ENCODE measurements at places on chromosomes 13 and 19. TPM values are rescaled to one million over a fixed set of nuclear protein-coding genes. Genes with fewer than 3 reads are reported as not detected.

GRCh38 chr19:3983936-3984583 lies 1.2 kb downstream of the EEF2 start:
- peak; percentile 39 for DNase-seq

RAB20 gene
- total RNA-seq = 3.5 TPM

DNA sequence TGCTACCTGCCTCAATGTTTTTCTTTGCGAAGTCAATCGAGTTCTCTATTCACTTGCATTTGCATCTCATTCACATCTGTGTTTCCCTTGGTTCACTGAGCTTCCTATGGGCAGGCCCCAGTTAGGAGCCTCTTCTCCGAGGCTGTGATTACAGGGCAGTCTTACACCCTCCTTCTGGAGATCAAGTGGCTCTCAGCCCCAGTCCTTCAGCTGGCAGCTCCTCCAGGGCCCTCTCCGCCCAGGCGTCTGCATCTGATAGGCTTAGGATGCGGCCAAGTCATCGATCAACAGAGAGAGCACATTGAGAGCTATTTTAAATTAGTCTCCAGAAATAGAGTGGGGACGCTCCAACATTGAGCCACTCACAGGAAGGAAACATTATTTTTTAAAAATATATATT lies 44.2 kb downstream of the MBNL2 start:
- no peak for DNase-seq

- peak; percentile 76 for DNase-seq
Measured at GRCh38 chr13:90717451-90717936, 630.0 kb upstream of the MIR17HG start.

- DNase-seq = no peak
Measured at GRCh38 chr19:28217022-28217421, 995.9 kb downstream of the UQCRFS1 start.

GRCh38 chr13:31046711-31047279 lies 114.3 kb downstream of the TEX26 start:
- DNase-seq = no peak

OSCAR gene
- total RNA-seq = 0.80 TPM

- DNase-seq = no peak
Measured at GRCh38 chr13:113665597-113666328, 1.3 kb upstream of the GRK1 start.

C1QTNF9 gene
- total RNA-seq = not detected

ZNF534 gene
- total RNA-seq = not detected

DNA sequence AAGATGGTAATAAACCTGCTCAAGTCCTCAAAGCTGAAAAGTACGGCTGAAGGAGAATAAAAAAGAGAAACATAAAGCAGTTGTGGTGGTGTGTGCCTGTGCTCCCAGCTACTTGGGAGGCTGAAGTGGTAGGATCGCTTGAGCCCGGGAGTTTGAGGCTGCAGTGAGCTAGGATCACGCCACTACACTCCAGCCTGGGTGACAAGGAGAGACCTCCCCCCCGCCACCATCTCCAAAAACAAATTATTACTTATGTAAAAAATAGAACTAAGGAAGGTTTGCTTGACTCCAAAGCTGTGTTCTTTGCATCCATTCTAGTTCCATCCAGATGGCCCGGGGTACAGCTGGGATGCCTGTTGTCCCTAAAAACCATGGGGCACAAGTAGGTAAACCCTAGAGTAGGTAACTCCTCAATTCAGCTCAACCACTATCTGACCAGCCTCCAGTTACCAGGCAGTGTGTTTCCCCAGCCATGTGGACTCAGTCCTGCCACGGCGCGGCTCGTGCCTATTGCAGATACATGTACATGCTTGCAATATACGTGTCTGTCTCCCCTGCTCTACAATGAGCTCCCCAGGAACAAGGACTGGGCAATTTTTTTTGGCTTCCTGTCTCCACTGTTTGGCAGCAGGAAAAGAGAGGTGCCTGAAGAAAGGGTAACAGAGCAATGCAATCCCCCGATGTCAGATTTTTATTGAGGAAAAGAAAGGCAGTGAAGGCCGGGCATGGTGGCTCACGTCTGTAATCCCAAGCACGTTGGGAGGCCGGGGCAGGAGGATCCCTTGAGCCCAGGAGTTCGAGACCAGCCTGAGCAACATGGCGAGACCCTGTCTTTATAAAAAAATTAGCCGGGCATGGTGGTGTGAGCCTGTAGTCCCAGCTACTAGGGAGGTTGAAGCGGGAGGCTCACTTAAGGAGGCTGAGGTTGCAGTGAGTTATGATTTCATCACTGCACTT lies 101.3 kb downstream of the GNG7 start:
- no peak for DNase-seq

DNA sequence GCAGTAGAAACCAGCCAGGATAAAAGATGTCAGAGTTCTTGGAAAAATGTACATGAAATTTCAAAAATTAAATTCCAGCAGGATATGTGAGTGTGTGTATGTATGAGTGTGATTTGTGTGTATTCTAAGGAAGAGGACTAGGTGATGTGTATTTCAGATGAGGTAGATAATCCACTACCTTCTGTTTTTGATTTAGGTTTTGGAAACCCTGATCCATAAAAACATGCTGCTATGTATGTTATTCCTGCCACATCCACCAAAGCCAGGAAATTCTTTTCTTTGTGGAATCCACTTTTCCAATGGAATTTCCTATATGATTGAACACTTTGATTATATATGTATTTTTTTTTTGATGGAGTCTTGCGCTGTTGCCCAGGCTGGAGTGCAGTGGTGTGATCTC lies 276.9 kb downstream of the UQCRFS1 start:
- DNase-seq = no peak

DNA sequence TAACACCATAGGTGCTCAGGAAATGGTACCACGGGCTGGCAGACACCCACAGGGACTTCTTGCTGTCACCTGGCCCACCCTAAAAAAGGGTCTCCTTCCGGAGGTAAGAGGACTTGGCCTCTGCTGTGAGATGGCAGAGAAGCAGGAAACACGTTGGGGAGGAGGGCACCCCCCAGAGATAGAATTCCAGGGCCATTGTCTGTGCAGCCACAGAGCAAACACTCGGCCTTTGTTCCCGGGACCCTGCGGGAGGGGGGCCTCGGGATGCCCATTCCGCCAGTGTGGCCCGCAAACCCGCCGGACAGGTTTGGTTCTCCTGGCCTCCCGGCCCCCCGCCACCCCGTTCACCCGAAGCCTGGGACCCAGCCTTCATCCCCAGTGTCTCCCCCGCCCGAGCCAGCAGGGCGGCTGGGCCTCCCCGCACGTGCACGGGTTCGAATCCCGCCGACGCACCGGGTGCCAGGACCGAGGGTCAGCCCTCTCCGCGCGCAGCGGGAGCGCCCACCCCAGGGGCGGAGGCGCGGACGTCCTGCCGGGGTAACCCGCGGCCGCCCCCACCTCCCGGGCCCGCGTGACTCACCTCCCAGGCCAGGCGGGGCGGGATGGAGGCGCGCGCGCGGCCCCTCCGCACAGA lies 714 bp downstream of the PLPP2 start:
- DNase-seq = peak; percentile 78

ERICH6B gene
- total RNA-seq = not detected

TUBA3C gene
- total RNA-seq = not detected

KLK3 gene
- not detected for total RNA-seq

NDUFA13 gene
- total RNA-seq = 221 TPM

- DNase-seq = no peak
Measured at GRCh38 chr19:4993683-4994082, 24.8 kb downstream of the KDM4B start.

DNA sequence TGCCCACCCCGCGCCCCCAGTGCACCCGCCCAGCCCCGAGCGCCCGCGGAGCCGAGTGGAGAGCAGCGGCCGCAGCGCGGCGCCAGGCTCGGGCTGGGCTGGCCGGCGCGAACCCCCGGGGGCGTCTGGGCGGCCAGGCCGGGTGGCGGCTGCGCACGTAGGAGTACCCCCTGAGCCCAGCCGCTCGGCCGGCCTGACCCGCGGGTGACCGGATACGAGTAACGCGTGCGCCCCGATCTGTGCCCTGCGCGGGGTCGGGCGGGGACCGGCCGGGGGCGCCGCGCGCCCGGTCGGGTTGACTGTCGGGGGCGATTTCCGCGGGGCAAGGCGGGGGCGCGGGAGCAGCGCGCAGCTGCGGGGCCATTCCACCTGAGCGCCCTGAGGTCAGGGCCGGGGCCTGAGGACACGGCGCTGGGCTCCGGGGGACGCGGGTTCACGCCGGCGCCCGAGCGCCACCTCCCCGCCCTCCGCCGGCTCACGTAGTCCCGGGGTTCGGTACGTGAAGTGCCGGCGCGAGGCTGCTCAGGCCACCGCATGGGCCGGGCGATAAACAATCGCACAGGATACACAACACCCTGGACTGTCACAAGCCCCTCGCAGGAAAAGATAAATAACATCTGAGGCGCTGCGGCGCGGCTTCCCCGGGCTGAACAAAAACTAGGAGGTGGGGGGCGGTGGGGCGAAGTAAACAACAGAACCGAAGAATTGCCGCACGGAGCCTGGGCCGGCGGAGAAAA lies 37.6 kb upstream of the FLT1 start:
- no peak for DNase-seq

- DNase-seq = no peak
Measured at GRCh38 chr13:106296723-106297122, 238.7 kb downstream of the EFNB2 start.

DNA sequence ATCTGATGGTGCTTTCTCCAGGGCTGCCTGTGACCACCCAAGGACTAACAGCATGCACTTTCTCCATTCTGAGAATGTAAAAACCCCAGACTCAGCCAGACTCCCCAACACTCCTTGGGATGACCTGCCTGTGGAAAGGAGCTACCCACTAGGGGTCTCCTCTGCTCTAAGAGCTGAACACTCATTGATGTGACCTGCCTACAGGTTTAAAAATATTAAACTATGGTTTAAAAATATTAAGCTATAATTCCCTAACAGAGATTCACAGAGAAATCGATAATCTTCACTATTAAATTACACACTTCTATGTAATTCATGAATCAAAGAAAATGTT lies 696.2 kb upstream of the SLITRK5 start:
- DNase-seq = no peak

ZNF285 gene
- total RNA-seq = 4.4 TPM

GRCh38 chr13:44155422-44156293 lies 218.0 kb upstream of the SERP2 start:
- DNase-seq = no peak

ZNF573 gene
- total RNA-seq = 8.7 TPM

GRCh38 chr13:46274094-46274698 lies 62.5 kb downstream of the LRRC63 start:
- DNase-seq = no peak

DNA sequence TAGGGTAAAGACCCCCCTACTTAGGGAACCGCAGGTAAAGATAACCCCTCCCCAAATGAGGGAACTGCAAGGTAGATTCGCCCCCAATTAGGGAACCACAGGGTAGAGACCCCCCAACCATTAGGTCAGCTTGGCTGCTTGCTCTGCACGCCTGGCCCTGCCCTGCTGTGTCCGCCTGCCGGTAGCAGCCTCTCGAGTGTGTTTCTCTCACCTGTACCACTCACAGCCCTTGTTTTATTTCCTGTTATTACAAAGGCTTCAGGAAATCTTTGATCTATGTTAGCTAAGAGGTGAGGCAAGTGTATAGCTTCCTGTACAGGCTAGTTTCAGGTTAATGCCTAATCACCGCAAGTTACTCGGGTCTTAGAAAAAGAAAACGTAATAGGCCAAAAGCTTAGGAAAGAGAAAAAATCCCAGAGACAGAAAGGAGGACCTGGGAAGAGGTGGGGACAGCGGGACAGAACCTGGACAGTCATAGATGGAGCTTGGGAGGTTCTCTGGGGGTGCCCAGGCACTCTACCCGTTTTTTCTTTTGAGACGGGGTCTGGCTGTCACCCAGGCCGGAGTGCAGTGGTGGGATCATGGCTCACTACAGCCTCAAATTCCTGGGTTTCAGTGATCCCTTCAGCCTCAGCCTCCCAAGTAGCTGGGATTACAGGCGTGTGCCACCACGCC lies 23.1 kb upstream of the EIF3G start:
- DNase-seq = no peak

PRTN3 gene
- not detected for total RNA-seq

CGB7 gene
- 0.83 TPM for total RNA-seq

DNA sequence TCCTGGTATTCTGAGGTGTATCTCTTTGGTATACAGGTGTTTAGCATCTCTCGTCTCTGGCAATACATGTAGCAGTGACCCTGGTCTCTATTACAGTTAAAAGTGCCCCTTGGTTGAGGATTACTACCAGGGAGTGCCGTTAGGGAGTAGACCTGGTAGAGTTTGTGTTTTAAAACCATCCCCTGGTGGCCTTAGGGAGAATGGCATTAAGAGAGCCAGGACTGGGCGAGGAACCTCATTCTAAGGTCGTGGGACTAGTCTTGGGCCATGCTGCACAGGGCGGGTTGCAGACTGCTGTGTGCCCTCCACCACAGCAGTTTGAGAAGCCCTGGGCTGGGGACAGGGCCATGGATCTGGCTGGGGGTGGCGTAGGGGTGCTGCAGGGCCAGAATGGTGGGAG lies 35.0 kb downstream of the B3GLCT start:
- no peak for DNase-seq

DNA sequence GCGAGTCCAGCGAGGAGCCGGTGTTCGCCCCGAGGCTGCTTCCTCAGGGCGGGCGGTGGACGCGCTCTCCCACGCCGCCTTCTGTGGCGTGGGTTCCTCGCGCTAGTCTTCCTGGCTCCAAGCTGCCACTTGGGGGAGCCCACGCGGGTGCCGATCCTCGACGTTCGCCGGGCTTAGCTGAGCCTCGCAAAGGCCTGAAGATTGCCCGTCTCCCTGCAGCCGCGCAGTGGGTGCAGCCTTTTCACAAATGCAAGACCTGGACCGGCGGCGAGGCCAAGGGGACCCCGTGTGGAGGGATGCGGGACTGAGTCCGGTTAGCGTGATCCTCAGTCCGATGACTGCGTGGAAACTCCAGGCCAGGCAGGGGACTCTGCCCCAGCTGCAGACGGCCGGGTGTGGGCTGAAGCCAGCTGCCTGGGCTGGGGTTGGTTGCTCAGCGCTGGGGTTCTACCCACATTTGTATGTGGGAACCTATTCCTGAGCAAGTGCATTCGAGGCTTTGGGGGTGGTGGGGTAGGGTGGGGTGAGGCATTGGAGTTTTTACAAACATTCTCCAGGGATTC lies 16.6 kb upstream of the LRP3 start:
- no peak for DNase-seq

DNA sequence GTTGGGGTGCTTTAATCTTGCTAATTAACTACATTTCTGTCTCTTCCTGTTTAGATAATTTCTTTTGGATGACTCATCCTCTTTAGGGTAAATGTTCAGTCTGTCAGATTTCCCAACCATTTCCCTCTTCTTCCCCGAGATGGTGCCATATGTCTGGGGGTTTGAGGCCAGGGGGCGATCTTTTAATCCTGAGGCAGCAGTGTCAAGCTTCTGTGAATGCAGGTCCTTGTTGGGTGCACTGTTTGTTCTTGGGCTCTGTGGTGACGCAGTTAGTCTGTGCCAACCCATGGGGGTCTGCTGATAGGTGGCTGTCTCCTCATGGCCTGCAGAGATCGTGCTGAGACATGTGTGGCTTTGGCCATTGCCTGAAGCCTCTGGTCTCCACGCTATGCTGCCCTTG lies 420.4 kb downstream of the NDFIP2 start:
- peak; percentile 5 for DNase-seq

All from mammary epithelial cell (primary cell).